ENCODE measurements at places on chromosomes 3 and 15.
A peak's percentile ranks its signal among the peaks of the same experiment; 100 is the strongest.

DNA sequence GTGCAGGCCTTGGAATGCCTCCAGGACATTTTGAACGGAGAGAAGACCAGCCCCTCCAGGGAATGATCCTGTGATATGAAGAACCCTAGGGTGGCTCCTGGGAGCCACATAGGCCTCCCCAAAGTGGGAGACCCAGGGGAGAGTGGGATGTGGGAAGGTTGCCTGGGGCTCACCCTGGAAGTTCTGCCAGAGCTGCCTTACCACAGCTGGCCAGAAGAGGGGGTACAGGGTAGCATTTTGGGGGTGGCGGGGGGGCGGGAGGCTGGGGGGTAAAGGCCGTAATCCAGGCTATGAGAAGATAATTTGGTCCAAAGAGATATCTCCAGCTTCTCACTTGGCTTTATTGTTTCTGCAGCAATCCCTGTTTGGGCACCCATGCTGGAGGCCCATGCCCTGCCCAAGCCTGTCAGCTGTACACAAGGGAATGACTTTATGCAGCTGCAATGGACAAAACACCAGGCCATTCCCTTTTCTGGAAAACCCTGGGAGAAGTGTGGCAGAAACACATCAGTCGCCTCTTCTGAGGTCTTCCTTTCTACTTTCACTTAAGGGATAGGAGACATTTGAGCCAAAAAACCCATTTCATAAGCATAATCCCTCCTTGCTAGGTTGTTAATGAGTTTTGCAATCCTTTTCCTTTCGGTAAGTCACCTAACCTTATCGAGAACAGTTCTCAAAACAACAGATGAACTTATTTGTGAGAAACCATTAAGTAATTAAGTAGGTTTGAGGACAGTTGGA is 11.0 kb upstream of the MUSTN1 start:
- DNase-seq = no peak

- no peak for DNase-seq
Observed at GRCh38 chr3:42256135-42256819, 9.7 kb downstream of the CCK start.

DNA sequence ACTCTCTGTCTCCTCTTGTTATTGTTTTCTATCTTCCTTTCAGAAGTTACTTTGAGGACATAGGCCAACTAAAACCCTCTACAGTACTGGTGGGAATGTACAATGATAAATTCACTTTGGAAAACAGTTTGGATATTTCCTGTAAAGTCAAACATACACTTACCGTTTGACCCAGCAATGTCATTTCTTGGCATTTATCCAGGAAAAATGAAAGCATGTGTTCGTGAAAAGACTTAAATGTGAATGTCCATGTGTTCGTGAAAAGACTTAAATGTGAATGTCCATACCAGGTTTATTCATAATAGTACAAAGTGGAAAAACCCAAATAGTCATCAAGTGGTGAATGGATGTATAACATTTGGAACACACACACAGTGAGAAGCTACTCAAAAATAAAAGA is 361.5 kb upstream of the DPH6 start:
- no peak for DNase-seq

DNA sequence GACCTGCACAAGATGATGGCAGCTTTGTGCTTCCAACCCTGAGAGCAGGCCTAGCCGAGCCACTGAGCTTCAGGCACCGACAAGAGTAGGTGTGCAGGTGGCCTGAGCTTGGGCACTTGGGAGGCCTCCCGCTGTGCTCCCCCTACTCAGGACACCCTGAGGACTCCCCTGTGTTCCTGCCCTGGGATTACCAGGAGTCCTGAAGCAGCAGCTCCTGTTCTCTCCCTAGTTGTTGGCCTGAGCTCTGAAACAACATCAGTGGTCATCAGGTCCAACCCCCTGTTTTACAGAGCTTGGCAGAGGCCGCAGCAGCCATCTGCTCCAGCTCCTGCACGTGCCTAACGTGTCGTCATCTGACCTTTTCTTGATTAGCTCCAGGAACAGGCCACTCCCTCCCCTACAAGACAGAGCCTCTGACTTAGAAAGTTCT is 8.0 kb upstream of the MESP2 start:
- no peak for DNase-seq

GRCh38 chr15:38320181-38320580 is 67.5 kb downstream of the SPRED1 start:
- no peak for DNase-seq

- no peak for DNase-seq
Observed at GRCh38 chr3:112572701-112573100, 10.9 kb downstream of the SLC35A5 start.

DNA sequence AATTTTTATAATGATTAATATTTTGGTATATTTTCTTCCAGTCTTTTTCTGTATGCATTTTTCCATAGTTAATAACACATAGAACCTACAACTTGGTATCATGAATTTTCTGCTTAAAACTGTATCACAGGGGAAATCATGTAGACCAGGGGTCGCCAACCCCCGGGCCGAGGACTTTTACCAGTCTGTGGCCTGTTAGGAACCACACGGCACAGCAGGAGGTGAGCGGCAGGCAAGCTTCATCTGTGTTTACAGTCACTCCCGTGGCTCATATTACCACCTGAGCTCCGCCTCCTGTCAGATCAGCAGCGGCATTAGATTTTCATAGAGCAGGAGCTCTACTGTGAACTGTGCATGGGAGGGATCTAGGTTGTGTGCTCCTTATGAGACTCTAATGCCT is 54.7 kb downstream of the RPL22L1 start:
- DNase-seq = peak; percentile 85

DNA sequence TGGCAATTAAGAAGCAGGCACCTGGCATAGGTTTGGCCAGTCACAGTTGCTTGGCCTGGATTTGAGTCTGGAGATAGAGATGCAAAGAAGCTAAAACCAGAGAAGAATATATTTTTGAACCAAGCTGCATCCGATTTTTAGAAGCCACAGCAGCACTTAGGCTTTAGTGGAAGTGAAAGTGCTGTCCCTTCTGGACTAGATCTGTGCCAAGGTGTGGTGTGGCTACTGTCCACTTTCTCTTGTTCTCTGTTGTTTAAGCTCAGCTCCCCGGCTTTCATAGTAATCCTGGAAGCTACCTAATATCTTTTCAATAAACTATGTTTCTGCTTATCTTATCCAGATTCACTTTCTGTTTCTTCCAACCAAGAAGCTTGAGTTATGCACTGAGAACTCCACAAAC is 183.4 kb upstream of the THRB start:
- DNase-seq = no peak

DNA sequence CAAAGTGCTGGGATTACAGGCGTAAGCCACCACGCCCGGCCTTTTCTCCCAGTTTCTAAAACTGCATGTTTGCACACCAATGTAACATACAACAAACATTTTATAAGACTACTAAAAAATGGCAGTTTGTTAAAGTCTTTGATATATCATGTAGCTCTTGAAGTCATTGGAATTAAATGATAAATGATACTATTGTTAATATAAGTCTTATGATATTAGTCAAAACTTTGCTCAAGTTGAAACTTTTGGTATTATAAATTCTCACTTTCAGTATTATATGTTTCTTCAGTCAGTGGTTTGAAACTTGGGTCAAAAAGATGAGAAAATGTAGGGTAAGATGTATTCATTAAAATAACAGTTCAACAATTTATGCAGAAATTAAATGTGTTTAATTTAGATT is 117.6 kb upstream of the TBL1XR1 start:
- no peak for DNase-seq

DNA sequence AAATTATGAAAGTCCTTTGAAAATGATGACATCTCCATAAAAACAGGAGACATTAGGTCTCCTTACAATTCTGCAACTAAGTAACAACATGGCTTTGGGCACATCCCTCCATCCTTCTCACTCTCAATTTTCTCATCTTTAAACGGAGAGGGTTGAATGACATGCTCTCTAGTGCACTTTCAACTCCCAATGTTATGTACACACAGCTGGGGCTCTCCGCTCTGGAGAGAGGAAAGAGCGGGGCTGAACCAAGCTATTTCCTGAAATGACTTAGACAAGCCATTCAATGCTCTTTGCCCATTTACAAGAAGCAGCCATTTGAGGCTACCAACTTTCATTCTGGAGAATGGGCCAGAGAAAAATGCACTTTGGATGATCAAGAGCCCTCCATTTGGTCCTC is 144.2 kb upstream of the BNIP2 start:
- DNase-seq = no peak

- no peak for DNase-seq
Observed at GRCh38 chr15:78077871-78078210, 330 bp upstream of the TBC1D2B start.

GRCh38 chr15:52118969-52119749 is 6.6 kb upstream of the BCL2L10 start:
- DNase-seq = no peak

DNA sequence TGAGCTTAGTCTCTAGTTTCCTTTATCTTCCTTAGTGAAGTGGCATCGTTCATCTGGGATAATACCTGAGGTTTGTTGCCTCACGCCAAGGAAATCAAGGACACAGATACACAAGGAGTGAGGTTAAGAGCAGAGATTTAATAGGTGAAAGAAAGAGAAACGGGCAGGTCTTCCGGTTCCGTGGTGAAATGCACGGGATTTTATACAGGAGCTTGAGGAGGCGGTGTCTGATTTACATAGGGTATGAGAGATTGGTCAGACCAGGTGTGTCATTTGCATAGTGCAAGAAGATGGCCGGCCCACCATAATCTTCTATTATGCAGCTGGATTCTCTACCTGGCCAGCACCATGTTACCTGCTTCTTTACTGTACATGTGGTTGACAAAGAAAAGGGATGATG is 17.2 kb downstream of the ARRDC4 start:
- no peak for DNase-seq

GRCh38 chr3:105938806-105939205 is 70.0 kb upstream of the CBLB start:
- no peak for DNase-seq

GRCh38 chr3:27625864-27626263 is 96.3 kb downstream of the EOMES start:
- DNase-seq = no peak

DNA sequence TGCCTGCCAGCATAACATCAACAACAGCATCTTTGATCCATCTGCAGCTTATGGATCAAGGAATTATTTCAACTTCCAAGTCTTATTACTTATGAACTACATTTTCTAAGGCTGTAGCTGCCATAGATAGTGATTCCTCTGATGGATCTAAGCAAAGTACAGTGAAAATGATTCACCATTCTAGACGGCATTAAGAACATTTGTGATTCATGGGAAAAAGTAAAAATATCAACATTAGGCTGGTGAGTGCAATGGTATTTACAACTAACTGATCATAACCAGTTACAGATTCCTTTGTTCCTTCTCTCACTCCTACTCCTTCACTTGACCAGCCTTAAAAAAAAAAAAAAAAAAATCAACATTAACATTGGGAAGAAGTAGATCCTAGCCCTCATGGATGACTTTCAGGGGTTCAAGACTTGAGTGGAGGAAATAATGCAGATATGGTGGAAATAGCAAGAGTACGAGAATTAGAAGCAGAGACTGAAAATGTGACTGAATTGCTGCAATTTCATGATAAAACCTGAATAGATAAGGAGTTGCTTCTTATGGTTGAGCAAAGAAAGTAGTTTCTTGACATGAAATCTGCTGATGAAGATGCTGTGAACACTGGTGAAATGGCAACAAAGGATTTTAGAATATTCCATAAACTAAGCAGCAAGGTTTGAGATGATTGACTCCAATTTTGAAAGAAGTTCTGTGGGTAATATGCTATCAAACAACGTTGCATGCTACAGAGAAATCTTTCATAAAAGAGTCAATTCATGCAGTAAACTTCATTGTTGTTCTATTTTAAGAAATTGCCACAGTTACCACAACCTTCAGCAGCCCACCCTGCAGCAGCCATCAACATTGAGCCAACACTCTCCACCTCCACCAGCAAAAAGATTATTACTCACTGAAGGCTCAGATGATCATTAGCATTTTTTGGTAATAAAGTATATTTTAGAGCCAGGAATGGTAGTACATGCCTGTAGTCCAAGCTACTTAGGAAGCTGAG is 22.8 kb downstream of the SLC12A6 start:
- DNase-seq = no peak

- no peak for DNase-seq
Observed at GRCh38 chr3:3366386-3366785, 186.9 kb upstream of the CRBN start.

GRCh38 chr3:119664850-119665379 is 4.5 kb upstream of the POPDC2 start:
- no peak for DNase-seq

DNA sequence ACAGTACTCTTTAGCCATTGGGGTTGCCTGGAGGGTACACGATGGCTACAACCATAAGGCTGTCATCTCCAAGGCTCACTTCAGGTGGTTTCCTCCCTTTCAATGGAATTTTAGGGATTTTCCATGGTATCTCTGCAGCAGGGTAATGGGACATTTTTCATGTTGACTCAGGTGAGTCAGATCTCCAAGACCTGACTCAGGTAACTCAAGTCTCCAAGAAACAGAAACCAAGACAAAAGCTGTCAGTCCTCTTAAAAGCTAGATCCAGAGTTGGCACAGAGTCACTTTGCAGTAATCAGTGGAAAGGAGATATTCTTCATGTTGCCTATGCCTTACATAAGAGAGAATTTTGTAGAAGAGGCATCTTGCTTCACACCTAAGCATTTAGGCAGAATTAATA is 375.8 kb upstream of the ARPP21 start:
- no peak for DNase-seq

DNA sequence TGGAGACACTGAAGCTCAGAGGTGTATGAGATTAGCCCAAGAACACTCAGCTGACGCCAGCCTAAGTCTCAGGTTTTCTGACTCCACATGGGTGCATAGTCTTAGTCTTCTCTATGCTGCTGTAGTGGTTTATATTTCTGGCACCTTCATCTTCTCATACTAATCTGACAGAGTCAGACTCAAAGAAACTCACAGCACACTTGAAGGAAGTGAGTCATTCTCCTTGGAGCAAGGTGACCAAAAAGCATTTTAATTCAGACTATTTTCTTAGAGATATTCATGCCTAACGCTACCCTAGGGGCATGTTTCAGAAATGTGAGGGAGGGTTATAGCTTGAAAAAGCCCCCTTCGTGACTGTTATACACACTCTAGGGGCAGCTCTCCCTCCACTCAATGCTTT is 775.3 kb upstream of the ARPP21 start:
- no peak for DNase-seq

- DNase-seq = peak; percentile 98
Observed at GRCh38 chr3:184561061-184561912, at the start of gene EPHB3. TSS of gene EPHB3 (plus strand) at chr3:184561785. CDS start at chr3:184562236, 451 bp downstream.

All from NCI-H2081 (cell line).